ENCODE measurements at places on chromosomes 2 and 18.

GRCh38 chr18:74197705-74198341 is 49.5 kb downstream of the TIMM21 start:
- no peak for DNase-seq

- DNase-seq = no peak
Observed at GRCh38 chr2:177143444-177143843, 69.2 kb upstream of the HNRNPA3 start.

DNA sequence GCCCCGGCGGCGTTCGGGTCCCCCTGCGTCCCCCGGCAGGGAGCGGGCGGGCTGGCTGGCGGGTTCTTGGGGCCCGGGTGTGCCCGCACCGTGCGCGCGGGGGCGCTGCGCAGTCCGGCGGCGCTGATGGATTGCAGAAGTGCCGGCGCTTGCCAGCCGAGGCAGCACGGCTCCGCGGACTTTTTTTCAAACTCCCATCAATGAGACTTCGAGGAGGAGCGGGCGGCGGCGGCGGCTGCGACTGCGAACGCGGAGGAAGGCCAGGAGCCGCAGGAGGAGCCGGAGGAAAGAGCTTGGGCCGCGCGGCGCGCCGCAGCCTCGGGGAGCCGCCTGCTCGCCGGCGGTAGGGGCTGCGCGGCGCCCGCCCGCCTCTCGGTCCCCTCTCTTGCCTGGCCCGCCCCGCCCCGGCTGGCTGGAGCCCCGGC is at the start of gene GLI2:
Gene GLI2 (plus strand): TSS at position 123 of the 425 bp plus-strand sequence. CDS start 61,453 bp downstream, outside the sequence.
- peak; percentile 56 for DNase-seq

DNA sequence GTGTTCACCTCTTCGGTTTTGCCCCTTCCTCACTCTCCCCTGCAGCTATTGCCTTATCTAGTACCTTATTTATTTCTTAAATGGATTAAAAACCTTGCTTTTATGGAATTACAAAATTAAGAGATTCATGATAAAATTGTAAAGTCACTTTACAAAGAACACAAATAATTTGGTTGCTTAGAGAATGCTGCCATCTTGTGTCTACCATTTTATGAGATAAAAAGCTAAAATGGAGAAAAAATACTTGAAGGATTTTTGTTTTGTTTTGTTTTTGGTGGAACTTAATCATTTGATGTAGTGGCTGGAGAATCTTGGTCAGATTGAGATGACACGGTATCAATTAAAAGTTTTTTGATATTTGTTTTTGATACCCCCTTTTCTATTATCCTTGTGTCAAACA is 69.6 kb downstream of the R3HDM1 start:
- DNase-seq = no peak

GRCh38 chr18:35059280-35059927 is 18.2 kb downstream of the MAPRE2 start:
- DNase-seq = no peak

DNA sequence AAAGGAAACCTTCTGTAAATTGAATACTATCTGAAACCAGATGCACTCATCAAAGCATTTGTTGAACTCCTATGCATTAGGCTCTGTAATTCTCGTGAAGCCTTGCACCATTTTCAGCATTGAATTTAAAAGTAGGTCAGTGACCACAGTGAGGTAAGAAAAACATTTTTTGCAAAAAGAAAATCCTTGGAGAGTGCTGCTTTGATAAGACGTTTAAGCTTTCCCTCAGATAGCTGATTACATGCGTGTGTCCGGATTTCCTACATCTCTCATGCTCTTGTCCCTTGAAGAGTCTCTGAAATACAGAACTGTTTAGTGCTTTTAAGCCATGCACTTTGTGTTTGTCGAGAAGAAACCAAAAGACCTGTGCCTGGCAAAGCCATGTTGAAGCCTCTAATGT is 113.6 kb downstream of the FMNL2 start:
- DNase-seq = no peak

- DNase-seq = no peak
Observed at GRCh38 chr2:173048897-173049661, 26.6 kb upstream of the MAP3K20 start.

DNA sequence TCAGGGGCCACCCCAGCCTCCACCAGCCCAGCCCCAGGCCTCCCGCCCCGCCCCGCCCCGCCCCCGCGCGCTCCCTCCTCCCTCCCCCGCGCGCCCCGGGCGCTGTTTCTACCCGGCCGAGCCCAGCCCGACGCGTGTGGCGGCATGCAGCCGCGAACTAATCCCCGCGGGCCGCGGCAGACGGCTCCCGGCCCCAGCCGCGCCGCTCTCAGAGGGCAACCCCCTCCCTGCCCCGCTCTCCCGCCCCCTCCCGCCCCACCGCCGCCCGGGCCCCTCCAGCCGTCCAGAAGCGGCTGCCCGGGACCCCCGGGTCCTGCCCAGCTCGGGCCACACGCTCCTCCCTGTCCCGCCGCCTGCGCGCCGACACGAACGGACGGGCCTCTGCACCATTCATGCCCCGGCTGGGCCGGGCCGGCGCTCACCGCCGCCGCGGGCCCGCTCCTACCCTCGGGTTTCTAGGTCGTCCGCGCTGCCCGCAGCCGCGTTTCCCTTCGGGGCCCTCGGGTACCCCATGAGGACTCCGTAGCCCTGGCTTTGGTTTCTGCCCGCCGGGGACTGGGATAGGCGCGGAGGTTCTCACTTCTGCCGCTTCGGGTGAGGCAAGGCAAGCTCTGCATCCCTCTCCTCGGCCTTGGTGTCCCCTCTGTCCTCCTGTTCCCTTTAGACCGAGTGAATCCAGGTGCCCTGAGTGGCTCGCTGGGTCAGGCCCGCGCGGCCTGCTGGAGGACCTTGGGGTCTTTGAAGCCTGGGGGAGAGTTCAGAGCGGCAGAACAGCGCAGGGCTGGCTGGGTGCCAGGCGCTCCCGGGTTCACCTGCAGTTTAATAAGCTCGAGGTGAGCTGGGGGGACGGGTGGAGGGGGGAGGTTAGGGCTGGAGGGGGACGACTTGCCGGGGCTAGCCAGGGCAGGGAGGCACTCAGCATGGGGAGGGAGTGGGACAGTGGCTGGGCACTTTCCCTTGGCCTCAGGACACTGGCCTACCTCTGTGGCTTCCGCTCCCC is 3.1 kb downstream of the WNT10A start:
- DNase-seq = no peak

DNA sequence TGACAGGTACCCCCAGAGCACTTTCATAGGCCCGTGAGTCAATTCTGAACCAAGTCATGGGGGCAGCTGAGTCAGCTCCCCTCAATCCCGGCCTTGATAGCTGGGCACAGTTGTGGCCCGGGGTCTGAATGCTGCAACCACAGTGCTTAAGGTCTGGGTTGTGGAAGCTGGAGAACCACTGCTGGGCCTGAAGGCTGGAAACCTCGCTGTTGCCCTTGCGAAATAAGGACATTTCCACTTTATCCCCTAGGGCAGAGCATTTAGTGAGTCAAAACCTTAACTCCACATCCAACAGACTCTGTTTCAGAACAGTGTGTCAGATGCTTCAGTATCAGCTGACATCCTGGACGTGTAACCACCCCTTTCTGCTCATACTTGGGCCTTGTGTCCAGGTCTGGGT is 58.6 kb downstream of the SP110 start:
- no peak for DNase-seq
